Activated CD4-positive, alpha-beta T cell treated with anti-CD3 and anti-CD28 coated beads for 48 hours (primary cell): ENCODE measurements at places on chromosomes 2 and 18.

GRCh38 chr2:239073745-239074530, 226.1 kb downstream of the TWIST2 start:
- DNase-seq, result no peak

GRCh38 chr2:105184420-105184819, 57.1 kb upstream of the GPR45 start:
- no peak for DNase-seq

DNA sequence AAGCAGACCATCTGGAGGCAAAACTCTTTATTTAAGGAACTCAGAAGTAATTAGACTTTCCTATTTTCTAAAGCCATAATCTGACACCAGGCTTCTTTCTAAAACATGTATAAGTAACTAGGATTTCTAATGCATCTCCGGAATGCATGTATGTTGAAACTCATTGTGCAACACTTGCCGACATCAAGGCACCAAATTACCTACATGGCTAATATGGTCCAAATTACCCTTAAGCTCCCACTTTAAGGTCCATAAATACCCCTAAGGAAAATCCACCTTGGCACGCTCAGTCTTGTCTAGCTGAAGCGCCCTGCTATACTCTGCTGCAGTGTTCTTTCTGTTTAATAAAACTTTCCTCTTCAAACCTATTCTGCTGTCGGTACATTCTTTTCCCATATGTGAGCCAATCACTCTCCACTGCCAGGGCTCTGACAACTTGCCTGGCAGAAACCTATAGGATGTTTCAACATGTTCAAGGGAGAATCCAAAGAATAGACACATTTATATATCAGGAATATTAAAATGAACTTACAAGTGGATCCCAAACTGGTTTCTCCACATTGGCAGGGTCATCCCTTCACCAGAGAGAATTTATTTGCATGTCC, 171.9 kb downstream of the GALNT1 start:
- DNase-seq, result no peak

- no peak for DNase-seq
Measured at GRCh38 chr2:176096243-176096985, 3.2 kb upstream of the HOXD12 start.

DNA sequence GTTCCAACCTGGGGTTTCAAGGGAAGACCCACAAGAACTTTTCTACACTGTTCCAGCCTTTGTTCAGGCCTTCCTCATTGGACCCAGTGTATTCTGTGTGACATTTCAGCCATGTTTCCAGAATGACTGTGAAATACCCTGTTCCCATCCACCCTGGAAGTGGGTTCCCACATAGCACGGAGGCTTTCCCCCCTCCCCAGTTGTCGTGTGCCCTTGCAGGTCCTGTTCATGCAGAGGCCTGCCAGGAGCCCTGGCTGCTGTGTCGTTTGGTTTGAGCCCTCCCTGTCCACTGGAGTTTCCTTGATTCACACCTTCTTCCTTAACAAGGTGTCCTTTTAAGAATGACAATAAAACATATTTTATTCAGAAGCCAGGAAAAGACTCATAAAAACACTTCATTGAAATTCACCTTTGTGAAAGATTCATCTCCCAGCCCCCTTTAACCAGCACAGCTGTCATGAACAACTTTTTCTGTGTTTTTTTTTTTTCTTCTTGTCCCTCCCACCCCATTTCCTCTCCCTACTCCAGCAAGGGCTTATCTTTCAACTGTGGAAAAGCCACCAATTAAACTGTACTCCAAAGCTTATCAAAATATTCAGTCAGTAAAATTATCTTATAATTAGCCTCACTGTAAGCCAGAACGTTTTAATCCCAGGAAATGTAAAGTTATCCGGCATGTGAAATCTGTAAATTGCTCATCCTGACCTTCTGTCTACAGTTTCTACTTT, 106.4 kb downstream of the ACOXL start:
- DNase-seq, result no peak

GRCh38 chr2:210172219-210172575, 988 bp upstream of the KANSL1L start:
- DNase-seq, result no peak

DNA sequence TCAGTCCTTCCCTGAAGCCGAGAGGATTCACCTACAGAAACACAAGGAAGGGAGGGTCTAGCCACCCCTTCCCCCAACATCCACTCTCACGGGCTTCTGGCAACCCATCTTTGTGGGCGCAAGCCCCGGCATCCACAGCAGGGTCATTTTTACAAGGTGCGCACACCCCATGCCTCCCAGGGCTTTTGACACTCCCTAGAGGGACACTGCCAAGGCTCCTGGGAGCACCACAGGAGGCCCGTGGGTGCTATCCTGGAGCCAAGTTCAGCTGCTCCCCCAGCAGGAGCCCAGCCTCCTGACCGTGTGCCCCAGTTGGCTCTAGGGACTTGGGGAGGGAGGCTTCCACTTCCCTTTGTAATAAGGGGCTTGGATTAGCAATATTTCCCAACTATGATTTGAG, 251.6 kb downstream of the TNS1 start:
- DNase-seq, result no peak

DNA sequence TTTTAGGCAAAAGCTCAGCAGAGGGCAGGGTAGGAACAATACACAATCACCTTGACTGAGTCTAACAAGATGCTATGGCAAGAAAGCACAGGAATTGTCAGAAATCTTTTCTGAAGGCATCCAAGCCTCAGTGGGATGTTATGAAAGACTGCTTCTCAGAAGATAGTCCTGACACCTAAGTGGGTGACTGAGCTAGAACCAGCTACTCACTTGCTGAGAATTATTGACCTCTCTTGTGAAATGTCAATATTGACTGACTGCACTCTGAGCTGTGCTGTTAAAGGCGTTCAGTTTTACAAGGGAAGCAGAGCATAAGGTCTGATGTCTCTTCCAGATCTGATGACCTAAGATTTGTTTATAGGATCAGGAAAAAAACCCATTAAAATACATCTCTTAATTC, 46.1 kb downstream of the TACR1 start:
- DNase-seq, result no peak

DNA sequence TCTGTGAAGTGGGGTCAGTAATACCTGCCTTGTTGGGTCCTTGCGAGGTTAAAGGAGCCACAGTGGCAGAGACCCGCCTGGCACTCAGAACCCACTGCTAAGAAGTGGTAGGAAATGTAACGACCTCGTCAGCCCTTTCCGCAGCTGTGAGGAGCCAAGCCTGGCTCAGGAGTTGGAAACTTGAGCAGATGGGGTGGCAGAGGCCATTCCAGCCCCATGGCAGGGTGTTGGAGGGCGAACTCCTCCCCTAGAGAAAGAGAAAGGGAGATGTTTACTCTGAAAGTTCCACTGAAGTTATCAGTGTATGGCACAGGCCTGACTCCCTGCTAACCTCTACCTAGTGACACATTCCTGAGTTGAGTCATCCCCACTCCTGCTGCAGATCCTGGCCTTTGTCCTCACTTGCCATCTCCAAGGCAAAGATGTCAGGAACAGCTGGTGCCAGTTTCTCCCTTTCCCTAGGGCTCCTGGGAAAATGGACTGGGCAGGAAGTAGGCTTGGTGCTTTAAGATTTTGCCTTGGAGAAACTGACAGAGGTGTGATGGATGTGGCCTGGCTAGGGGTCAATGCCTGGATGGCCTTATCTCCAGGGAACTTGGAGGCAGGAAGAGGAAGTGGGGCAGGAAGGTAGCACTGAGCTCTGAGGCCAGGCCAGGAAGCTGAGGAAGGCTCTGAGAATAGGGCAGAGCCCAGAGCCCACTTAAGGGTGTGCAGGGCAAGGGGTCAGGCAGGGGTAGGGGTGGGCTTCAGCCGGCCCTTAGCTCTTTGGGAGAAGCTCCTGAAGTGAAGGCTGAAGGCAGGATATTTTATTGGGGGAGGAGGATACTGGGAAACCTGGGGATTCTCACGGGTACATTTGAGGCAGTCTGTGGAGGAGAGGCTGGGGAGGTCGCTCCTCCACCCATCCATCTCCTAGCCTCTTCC, 888 bp downstream of the VAMP5 start:
- DNase-seq, result peak; percentile 46

GRCh38 chr2:236161082-236161462, 7.1 kb downstream of the GBX2 start:
- no peak for DNase-seq

GRCh38 chr18:37343542-37343851, 222.1 kb downstream of the CELF4 start:
- no peak for DNase-seq

DNA sequence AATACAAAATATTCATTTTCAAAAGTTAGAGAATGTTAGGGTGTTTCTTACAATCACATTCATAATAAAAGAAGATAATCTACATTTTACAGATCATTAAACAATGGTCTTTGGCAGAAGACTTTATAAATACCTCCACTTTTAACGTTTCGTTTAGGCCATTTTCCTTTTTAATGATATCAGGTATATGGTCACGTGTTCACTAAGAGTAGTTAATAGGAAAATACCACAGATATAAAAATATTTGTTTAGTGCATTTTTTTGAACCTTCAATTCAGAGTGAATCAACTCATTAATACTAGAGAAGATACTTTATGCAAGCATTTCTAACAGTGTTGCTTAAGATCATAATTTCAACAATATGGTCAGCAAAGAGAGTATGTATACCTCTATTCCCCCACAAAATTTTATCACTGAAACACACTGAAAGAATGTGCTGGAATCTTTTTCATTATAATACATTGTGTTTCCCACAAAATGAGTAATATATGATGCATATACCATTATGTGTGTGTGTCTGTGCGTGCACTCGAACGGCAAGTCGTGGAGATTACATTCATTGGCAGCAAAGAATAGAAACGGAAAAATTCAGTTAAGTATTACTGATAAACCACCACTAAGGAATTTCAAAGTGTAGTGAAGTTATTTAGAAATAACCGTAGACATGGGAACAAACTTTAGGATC, 319.9 kb upstream of the THUMPD2 start:
- DNase-seq, result no peak

GRCh38 chr2:39141334-39142271, 20.8 kb upstream of the SOS1 start:
- DNase-seq, result no peak

DNA sequence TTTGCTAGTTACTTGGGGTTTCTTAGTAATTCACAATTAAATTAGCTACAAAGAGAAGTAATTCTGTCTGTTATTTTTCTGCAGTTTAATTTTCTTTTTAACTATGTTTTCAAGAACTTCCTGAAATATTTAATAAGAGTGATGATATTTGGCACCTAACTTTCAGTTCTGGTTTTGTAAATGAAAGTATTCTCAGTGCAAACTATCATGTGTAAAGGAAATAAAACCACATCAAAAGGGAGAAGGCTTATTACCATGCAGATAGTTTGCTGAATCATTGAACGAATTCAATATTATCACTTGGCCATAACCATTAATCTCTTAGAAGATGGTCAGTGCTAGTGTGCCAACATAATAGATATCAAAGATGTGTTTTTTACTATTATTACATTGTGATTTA, 29.2 kb downstream of the DYTN start:
- no peak for DNase-seq

- no peak for DNase-seq
Measured at GRCh38 chr2:133766164-133766832, 198.0 kb upstream of the NCKAP5 start.

- DNase-seq, result no peak
Measured at GRCh38 chr2:225637259-225637658, 237.7 kb downstream of the NYAP2 start.

GRCh38 chr2:232876161-232876977, 6.3 kb downstream of the SNORC start:
- DNase-seq, result peak; percentile 60

GRCh38 chr18:136433-136832, 21.9 kb upstream of the USP14 start:
- peak; percentile 48 for DNase-seq

- no peak for DNase-seq
Measured at GRCh38 chr18:55830544-55830943, 242.6 kb upstream of the TCF4 start.

- no peak for DNase-seq
Measured at GRCh38 chr2:45944074-45944473, 292.6 kb downstream of the PRKCE start.

- DNase-seq, result no peak
Measured at GRCh38 chr2:129233751-129234406, 745.6 kb upstream of the RAB6C start.

DNA sequence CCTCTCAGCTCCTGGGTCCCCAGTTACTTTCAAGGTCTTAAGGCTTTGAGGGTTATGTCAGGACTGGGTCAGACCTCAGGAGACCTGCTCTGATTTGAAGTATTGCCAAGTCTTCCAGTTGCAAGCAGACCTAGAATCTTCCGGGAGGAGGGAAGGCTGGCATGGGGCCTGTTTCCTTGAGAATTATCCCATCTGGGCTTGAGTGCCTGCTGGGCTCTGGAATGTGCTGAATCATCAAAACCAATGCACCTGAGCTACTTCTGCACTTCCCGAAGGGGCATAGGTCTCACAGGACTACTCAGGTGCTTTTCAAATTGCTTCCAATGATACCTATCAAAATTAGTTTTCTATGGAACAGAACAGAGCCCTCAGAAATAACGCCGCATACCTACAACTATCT, 327.3 kb downstream of the XIRP2 start:
- DNase-seq, result no peak

GRCh38 chr2:60976256-60976850, 41.2 kb upstream of the PEX13 start:
- DNase-seq, result no peak

GRCh38 chr2:181780047-181780651, 99.8 kb upstream of the NEUROD1 start:
- no peak for DNase-seq

DNA sequence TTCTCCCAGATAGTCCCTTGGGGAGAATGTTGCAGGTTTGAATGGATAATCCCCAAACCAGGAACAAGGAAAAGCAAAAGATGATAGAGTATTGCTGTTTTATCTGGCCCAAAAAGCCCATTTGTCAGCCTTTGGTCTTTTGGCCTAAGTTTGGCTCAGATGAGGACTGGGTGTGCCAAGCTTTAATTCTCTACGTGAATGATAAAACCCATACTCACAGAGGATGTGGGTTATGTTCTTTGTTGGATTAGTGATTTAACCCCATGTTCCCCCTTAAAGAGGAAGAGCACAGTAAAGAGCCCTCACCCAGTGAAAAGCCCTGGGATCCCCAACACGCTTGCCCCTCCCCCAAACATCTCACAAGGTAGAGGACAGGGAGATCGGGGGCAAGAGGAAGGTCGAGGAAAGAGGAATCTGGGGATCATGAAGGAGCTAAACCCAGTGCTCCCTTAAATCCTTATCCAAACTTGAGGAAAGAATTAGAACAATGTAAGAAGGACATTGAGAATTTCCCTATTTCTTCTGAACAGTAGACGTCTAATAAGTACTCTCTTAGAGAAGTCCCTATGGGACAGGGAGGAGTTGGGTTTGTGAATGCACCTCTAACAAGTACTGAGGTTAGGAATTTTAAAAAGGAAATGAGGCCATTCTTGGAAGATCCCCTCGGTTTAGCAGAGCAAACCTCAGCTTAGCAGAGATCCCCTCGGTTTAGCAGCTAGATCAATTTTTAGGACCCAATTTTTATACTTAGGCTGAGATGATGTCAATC, 105.0 kb downstream of the HIBCH start:
- DNase-seq, result no peak

DNA sequence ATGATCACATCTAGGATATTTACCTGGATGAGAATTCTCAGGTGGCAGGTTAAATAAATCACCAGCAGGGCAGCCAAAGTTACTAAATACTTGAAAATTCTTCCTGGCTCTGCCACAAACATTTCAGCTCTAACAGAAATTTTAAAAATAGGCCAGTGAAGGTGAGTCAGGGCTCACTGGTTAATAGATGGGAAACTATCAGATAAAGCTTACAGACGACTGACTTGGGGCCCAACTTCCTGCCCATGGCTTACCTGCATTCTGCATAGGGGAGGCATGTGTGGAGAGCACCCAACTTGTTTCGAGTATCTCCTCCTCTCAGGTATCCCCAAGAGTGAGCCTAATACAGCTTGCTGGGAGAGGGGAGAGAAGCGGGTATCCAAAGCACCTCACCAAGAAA, 57.8 kb downstream of the SPRED2 start:
- DNase-seq, result no peak
